Psoas muscle (tissue), 8 donors: ENCODE measurements at places on chromosomes 16 and 17.

GRCh38 chr17:65366102-65366844 lies 195.2 kb downstream of the AXIN2 start:
- no peak for DNase-seq

- no peak for DNase-seq
Observed at GRCh38 chr16:78749745-78750268, 650.4 kb downstream of the WWOX start.

DNA sequence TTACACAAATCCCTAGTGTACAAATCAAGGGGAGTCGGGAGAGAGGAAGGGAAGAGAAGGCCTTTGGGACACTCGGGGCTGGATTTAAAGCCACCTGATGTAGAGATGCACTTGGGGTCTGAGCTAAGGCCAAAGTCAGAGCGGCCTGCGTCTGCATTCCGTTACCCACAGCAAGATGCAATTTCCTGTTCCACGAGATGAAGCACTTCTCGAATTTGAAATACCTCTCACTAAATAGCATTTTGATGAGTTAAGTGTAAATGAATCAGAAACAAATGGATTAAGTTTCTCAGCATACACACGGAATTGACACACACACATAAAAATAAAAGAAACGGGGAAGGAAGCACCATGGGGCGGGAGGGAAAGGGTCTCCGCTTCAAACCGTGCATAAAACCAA lies 386.0 kb downstream of the SOX9 start:
- DNase-seq: no peak

DNA sequence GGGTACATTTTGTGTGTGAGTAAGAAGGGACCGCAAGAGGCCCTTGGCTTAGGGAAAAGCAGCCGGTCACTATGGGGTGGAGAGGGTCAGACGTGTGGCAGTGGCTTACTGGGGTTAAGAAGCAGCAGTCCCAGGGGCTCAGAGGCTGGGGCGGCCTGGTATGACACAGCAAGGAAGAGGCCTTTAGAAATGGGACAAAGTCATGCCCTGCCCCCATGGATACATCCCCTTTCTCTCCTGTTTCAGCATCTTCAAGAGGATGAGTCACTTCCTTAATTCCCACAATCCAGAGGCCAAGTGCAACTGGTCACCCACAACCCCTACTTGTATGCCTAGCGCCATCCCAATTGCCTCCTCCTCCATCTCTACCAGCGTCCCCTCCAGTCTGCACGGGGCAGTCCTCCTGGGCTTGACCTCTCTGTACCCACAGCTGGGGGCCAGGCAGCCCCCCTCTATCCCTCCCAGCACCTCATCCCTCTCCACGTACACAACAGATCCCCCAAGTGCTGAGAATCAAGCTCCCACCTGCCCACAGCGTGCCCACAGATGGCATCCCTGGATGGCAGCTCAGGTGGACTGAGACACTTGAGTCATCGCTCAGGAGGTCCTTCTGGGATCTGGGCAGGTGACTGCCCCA lies 6.9 kb upstream of the EFTUD2 start:
- DNase-seq: no peak

GRCh38 chr17:61029181-61029580 lies 351.5 kb downstream of the BCAS3 start:
- no peak for DNase-seq

GRCh38 chr17:68142595-68142994 lies 105.2 kb upstream of the AMZ2 start:
- DNase-seq: no peak

DNA sequence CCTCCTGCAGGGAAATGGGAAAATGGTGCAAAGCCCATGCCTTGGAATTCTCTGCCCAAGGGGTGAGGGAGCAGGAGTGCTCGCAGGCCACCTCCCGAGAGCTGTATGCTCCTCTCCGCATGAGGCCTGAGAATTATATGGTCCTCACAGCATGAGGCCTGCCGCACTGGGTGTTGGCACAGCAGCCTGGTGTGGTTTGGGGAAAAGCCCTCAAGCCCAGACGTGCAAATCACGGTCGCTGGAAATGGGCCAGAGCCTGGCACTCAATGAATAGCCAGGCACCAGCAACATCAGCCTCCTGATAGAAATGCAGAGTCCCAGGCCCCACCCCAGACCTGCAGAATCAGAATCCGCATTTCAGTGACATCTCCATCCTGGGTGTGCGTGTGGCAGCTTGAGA lies 156.4 kb upstream of the FOXF1 start:
- DNase-seq: no peak

DNA sequence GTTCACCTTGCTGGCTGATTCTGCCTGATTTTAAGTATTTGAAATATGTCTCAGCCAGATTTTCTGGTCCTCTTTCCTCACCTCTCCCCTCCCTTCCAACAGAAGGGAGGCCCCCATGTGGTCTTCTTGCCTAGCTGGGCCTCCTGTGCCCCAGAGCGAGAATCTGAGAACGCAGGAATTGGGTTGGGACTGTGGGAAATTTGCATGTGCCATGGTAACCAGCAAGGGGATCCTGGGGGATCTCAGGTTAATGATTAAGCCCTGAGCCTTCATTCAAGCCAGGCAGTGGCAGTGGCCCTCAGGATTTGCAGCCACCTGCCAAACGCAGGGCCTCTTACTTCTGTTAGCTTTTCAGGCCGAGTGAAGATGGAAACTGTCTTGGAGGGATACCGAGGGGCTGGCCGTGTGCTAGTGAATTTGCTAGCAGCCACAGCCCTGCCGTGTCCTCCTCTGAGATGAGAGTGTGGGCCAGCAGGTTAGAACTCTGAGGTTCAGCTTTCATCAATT lies 40.2 kb downstream of the KSR1 start:
- DNase-seq: no peak

DNA sequence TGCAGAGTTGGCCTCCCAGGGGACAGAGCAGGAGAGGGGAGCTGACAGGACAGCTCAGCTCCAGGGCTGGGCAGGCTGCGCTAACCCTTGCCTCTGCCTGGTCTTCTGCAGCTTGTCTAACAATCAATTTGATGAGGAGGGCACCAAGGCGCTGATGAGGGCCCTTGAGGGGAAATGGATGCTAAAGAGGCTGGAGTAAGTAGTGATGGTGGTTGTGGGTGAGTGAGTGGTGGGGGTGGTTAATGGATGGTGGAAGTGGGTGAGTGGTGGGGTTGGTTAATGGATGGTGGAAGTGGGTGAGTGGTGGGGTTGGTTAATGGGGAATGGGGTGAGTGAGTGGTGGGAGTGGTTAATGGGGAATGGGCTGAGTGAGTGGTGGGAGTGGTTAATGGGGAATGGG lies 22.0 kb upstream of the CPNE2 start:
- DNase-seq: no peak

- DNase-seq: no peak
Observed at GRCh38 chr17:7654832-7655540, 4.3 kb downstream of the ATP1B2 start.

- DNase-seq: peak; percentile 94
Observed at GRCh38 chr17:57091186-57091618, 6.2 kb downstream of the AKAP1 start.

- no peak for DNase-seq
Observed at GRCh38 chr17:58504826-58505351, 9.5 kb downstream of the MTMR4 start.
